Cardiac muscle cell (in vitro differentiated cells and primary cell): ENCODE measurements at places on chromosomes 12 and 14.
A peak's percentile ranks its signal among the peaks of the same experiment; 100 is the strongest.

- peak; percentile 57 for DNase-seq
Measured at GRCh38 chr14:25431211-25432076, 381.5 kb upstream of the STXBP6 start.

DNA sequence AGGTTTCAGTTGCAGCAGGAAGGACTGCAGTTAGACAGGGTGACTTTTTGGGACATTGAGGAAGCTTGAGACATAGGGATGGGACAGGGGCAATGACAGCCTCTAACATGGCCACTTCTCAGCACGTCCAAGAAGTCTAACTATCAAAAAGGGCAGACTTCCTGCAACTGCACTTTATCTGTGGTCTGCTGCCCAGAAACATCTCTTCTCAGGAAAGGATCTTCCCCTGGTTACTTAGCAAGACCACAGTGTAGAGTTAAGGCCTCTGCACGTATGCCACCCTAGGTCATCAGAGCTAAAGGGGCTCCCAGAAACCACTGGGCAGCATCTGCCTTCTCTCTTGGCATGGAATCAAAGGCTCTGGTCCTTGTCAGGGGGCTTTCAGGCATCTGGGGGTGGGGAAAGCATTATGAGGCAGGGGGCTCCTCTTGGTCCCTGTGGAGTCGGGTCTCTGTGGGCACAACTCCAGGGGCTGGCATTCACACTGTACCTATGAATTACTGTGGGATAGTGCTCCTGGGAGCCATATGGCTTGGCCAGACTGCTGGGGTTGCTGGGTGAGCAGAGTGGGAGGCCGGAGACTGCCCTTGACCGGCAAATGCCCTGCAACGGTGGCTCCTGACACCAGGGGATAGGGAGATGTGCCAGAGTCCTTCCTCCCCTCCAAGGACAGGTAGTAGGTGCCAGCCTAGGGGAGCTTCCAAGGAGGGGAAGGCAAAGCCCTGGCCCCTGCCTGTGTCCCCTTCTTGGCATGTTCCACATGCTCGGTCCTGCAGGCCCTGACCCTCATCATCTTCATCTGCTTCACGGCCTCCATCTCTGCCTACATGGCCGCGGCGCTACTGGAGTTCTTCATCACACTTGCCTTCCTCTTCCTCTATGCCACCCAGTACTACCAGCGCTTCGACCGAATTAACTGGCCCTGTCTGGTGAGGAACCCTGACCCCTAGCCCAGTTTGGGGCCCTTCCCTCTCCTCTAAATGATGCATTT is 1.0 kb downstream of the CMTM5 start:
- DNase-seq: peak; percentile 57

DNA sequence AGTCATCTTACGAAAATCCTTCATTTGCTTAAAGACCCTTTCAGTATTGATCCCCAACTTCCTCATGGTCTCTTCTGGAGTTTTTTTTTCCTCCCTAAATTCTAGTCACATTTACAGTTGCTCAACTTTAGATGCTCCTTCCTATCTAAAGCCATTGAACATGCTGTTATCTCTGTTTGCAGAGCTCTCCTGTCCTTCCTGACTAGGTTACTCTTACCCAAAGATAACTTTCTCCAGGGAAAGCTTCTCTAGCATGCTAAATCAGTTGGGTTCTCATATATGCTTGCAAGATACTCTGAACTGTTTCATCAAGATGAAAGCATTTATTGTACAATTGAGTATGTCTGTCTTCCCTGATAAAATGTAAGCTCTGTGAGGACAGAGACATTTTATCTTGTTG is 1.8 kb upstream of the RAB21 start:
- DNase-seq: no peak

DNA sequence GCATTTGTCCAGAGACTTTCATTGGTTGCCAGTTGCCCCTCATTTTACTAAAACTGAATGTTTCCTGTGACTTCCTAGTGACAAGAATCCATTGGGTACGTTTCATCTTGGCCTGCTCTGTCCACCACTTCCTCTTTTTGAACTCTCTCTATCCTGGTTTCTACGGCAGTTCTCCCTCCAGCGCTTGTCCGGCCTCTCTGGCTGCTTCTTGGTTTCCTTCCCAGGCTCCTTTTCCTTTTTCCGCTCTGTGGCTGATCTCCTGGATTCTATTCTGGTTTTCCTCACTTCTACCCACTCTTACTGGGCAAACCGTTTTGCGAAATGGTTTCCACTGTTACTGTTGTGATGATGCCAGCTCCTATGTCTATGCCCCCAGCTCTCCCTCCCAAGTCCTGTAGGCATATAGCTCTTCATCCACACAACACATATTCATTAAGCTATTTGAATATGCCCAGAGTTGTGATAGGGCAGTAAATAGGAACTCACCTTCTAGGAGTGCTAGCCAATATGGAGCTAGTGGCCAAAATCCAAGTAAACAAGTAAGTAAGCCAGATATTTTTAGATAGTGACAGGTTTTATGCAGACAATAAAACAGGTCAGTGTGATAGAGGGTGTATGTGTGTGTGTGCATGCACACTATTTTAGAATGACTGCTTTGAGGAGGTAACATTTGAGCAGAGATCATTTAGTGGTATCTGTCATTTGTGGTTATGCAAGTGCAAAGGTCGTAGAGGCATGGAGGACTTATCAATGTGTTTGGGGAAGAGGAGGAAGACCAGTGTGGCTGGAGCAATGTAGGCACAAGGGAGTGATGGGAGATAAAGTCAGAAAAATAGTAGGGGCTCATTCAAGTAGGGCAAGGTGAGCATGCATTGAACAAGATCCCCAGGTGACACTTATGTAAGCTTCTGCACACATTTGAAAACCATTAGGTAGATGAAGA is 27.9 kb upstream of the CTDSP2 start:
- no peak for DNase-seq

- no peak for DNase-seq
Measured at GRCh38 chr12:10052193-10052913, 21.9 kb downstream of the CLEC9A start.

- peak; percentile 57 for DNase-seq
Measured at GRCh38 chr12:25960143-25960542, 1.7 kb downstream of the RASSF8 start.

DNA sequence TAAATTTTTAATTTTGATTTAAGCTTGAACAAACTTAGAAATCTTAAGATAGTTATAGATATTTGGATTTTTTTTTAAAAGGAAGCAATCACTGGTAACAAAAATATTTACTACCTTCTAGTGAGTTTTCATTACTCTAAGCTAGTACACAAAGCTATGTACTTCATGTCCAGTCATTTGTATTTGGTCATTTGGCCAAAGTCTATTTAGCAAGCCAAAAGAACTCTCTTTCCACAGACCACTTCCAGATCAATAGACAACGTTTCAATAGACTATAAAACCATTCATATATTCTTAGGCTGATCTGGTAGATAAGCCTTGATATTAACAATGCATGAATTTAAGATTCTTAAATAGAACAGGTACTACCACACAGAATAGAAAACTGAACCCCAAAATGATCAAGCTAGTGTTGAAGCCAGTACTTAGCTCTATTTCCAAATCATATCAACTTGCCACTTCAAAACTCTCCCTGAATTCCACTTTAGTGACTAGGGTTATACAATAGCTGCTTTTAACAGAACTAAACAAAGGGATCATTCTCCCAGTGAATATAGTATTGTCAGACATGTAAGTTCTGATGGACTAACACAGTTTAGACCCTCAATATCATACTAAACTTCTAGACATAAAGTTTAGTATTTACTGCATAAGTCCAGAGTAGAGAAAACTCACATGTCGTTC is 21.7 kb downstream of the CAPRIN2 start:
- DNase-seq: no peak

DNA sequence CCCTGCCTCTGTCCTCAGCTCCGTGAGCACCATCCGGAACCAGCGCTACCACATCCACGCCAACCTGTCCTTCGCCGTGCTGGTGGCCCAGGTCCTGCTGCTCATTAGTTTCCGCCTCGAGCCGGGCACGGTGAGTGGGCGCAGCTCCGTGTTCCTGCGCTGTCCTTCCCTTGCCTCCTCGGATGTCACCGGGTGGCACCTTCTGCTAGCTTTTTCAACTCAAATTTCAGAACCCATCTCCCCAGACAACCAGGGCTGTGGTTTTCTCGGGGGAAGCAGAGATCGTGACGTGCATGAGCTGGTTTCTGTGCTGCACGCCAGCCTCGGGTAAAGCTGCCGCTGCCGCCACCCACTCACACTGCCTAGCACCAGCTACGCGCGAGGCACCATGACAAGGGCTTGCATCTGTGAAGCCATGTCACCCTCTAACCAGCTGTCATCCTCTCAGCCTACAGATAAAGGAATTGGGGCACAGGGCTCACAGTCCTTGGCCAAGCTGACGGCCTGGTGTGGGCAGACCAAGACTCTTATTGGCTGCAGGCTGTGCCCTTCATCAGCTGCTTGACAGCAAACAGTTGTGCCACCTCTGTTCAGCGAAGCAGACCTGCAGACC is 152.1 kb downstream of the ADGRD1 start:
- DNase-seq: no peak

DNA sequence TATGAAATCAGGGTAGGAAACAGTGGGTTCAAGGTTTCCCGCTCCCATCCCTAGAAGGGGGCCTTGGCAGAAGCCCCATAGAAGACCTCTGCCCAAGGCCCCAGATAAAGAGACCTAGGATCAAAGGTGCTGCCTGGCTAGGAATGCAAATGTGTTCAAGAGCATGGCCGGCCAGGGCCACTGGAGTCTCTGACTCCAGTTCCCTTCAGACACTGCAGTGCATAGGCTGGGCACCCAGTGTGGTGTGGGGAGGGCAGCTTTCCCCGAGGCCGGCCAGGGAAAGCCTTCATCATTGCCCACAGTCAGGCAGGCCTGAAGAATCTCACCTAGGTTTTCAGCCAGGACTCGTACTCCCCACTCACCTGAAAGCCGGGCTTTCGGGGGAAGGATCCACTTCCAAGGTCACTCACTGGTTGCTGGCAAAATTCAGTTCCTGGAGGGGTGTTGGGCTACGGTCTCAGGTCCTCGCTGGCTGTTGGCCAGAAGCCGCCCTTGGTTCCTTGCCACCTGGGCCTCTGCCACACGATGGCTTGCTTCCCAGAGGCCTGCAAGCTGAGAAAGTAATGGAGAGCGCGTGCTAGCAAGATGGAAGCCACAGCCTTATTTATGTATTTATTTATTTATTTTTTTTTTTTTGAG is 9.7 kb upstream of the PEBP1 start:
- no peak for DNase-seq

- DNase-seq: peak; percentile 77
Measured at GRCh38 chr12:9750276-9751203, 10.2 kb downstream of the CD69 start.

GRCh38 chr14:75523771-75524171 is 1.5 kb downstream of the BATF start:
- no peak for DNase-seq
